ENCODE measurements at places on chromosomes 2 and 18.

- no peak for DNase-seq
Observed at GRCh38 chr2:167018590-167018989, 130.3 kb downstream of the XIRP2 start.

DNA sequence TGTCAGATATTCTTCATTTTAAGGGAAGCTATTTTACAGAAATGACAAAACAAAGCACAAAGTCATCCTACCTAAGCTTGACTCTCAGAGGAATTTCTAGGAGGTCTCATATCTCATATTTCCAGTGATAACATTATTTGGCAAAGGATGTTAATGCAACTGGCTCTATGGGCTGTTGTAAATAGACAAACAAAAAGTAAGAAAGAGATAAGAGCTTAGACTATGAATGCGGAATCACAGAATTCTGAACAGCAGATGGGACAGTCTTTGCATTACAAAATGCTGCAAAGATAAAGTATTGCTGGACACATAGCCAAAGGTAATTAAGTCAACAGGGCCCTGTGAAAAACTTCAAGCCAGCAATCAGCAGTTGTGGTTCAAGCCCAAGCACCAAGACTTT, 23.9 kb downstream of the PIAS2 start:
- no peak for DNase-seq

- DNase-seq = no peak
Observed at GRCh38 chr2:205743137-205743536, 60.8 kb downstream of the NRP2 start.

GRCh38 chr2:143948710-143949109, 571.2 kb downstream of the ZEB2 start:
- no peak for DNase-seq

DNA sequence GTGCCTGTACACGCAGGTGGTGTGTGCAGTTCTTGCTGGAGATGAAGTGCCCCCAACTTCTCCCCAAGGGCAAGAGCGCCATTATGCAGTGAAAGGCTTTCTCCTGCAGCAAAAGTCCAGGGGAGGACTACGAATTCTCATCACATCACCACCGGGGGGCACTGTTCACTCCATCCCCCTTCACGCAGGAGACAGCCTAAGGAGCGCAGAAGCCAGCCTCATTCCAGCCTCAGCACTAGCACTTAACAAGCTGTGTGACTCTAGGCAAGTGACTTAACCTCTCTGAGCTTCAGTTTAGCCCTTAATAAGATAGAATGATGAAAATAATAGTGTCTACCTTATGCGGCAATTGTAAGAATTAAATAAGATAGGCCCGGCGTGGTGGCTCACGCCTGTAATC, 32.3 kb downstream of the DNMT3A start:
- peak; percentile 38 for DNase-seq

DNA sequence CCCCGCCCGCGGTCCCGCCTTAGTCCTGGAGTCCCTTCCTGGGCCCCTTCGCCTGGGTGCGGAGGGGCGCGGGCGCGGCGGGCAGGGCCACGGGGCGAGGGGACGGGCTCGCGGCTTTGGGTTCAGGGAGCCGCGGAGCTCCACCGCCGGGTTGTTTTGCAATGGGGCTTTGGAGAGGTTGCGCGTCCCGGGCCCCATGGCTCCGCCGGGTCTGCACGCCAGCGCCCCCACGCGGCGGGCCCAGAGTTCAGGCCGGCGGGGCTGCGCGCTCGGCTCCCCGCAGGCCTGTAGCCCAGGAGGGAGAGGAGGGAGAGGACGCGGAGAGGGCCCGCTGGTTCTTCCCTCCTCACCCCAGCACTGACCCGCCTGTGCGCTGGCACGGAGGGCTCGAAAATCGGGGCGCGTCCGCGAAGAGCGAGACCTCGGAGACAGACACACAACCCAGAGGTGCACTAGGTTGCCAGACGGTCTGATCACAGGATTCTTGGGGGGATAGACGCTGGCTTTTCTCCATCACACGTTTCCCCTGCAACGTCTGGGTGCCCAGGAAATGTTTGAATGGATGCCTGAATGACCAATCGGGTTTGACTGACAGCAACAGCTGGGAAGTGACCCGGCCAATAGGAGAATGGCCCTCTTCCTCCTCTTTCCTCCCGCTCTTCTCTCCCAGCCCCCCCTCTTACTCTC, 4.9 kb upstream of the SIX2 start:
- DNase-seq = no peak

DNA sequence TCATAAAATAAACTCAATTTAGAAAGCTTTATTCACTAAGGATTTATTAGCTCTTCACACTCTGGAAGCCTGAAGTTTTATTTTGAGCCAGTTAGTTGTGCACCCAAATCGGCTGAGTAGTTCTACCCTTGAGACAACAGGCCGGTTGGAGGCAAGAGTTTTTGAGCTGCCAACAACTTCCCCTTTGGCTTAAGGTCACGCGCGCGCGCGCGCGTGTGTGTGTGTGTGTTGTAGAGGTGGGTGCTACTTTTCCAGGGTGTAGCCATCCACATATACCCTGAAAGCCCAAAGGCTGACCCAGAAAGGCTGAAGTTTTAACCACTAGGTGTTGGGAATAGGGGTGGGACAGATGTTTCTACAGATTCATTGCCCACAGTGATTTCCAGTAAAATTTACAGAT, 150.2 kb upstream of the LHCGR start:
- DNase-seq = no peak

- no peak for DNase-seq
Observed at GRCh38 chr2:203401-203800, 60.4 kb downstream of the SH3YL1 start.

GRCh38 chr2:226295123-226295522, 504.5 kb downstream of the IRS1 start:
- DNase-seq = no peak

All from T-helper 2 cell (primary cell).